CD4-positive, alpha-beta T cell treated with Interleukin-6 at 100 ng/mL for 8 hours (primary cell): ENCODE measurements at places on chromosomes 11 and 22.

GRCh38 chr11:60769273-60769672, 12.6 kb downstream of the MS4A15 start:
- DNase-seq, result no peak

DNA sequence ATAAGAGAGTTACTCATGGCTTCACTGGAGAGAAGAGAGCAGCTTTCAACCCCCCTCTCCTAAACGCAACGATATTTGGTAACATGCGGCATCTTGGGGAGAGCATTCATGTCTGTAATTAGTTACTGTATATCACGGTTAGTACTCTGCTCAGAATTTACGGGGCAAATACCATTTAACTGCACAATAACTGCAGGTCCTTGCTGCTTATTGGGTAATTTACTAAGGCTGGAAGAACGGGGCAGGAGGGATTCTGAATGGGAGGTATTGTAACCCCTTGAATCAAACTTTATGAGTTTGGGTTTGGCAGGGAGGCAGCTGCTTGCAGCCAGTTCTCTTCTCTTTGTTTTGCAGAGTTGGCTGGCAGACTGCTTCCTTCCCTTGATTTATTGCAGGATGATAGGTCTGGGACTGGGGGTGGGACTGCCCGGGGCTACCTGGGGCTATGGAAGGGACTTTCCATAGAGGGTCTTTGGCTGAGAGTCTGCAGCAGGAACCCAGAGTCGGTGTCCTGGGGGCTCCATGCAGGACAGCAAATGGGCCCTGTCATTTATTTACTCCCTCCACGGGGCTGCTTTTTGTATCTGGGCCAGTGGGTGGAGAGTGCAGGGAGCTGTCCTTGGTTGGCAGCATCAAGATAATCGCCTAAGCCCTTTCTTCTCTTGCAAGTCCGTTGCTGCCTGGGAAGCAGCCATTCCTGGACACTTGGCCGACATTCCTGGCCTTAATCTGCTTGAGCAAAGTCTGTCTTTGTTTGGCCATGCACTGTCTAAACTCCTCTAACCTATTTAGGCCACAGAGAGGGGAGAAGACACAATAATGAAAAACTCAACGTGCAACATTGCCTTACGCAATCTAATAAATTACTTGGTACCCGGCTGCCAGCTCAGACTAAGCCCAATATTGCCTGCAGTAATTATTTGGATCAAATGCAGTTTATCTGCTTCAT, 188.9 kb downstream of the ST3GAL4 start:
- DNase-seq, result no peak

DNA sequence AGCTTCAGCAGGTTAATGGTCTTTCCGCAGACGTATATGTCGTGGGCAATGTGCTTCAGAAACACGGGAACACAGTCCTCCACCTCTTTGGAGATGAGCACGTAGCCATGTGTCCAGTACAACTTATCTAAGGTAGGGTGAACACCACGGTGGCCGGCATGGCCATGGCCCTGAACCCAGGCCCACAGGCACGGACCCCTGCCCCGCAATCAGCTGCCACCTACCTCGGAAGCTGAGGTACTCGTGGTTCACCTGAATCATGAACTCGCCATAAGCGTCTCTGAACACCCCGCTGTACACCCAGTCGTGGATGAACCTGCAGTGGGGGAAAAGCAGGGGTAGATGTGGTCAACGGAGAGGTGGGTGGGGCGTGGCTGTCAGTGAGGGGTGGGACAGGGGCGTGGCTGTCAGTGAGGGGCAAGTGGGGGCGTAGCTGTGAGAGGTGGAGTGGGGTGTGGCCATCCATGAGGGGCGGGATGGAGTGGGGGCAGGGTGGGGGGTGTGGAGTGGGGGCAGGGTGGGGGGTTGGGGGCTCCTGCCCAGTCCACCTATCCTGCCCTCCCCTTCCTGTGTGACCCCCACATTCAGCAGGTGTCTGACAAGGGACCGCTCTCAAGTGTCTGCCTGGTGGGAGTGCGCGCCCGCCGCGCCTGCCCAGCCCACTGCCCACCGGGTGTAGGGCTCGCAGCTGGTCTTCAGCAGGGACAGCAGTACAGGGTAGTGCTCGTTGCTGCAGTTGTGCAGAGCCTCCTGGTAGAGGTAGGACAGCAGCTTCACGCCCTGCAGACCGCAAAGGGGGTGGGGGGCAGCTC, 18.6 kb downstream of the TUBGCP6 start:
- no peak for DNase-seq

GRCh38 chr11:83871054-83871453, 584.9 kb upstream of the CCDC90B start:
- DNase-seq, result no peak

- DNase-seq, result no peak
These were observed 13.6 kb upstream of the RAB3IL1 start for GRCh38 chr11:61930933-61931332.

GRCh38 chr11:131064373-131064991, 148.2 kb upstream of the SNX19 start:
- no peak for DNase-seq

GRCh38 chr11:67413266-67413849, 2.1 kb upstream of the CARNS1 start:
- DNase-seq, result no peak

DNA sequence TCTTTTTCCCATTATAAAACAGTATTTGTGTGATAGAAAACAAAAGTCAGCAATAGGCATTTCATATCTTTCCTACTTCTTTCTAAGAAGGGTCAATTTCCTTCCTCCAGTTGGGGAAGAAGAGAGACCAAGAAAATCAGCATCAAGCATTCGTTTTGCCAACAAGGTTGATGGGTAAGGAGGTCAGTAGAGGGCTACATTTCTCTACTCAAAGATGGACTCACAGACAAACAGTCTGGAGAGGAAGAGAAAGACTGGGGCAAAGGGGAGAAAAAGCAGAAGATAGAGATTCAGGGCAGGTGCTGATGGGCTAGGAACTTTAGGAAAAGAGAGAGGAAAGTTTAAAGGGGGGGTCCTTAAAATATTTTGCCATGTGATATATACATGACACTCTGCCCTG, 8.6 kb upstream of the MTNR1B start:
- no peak for DNase-seq

DNA sequence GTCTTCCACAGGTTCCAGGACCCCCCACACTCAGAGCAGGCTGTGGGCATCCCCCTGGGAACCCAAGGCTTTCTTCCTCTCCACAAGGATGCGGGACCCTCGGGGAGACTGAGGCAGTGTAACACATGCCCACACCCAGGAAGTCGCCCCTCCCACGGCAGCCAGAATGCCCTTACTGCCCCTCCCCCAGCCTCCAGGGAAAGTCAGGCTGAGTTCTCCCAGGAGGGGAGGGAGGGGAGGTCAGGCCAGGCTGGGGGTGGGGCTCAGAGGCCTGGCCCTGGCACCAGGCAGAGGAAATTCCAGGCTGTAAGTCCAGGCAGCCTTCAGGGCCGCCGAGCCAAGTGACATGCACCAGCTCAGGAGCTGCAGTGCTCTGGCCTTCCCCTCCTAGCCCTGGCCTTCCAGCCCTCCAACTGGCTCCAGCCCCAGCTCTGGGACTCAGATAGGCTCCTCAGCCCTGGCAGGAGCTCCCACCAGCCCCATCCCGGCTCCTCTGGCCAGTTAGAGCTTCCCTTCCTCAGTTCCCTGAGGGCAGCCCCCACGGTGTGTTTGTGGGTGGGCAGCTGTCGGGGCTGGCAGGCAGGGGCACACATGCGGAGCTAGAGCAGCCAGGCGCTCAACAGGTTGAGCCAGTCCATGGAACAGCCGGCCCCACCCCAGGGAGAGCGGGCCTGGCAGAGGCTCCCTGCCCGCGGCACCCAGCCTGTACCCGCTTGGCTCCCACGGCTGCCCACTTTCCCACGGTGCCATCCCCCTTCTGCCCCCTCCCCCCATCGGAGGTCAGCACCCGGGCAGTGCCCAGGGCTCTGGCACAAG, 3.6 kb downstream of the BCL9L start:
- no peak for DNase-seq

DNA sequence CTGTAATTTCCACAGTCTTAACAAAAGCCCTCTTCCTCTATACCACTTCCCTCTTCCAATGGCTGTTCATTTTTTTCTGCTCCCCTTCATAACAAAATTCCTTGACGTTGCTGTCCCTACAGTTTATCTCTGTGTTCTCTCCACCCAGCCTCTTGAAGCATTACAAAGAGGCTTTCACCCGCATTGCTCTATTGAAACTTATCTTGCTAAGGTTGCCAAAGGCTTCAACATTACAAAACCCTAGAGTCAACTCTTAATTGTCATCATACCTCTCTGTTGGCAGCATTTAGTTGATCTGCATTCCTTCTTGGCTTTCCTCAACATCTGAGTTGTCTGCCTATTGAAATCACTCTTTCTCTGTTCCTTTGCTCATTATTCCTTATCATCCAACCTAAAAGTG, 1055.7 kb downstream of the JRKL start:
- DNase-seq, result no peak

GRCh38 chr11:72069787-72070251, 10.5 kb downstream of the NUMA1 start:
- no peak for DNase-seq

GRCh38 chr11:120281143-120281795, 41.3 kb downstream of the POU2F3 start:
- DNase-seq, result no peak

DNA sequence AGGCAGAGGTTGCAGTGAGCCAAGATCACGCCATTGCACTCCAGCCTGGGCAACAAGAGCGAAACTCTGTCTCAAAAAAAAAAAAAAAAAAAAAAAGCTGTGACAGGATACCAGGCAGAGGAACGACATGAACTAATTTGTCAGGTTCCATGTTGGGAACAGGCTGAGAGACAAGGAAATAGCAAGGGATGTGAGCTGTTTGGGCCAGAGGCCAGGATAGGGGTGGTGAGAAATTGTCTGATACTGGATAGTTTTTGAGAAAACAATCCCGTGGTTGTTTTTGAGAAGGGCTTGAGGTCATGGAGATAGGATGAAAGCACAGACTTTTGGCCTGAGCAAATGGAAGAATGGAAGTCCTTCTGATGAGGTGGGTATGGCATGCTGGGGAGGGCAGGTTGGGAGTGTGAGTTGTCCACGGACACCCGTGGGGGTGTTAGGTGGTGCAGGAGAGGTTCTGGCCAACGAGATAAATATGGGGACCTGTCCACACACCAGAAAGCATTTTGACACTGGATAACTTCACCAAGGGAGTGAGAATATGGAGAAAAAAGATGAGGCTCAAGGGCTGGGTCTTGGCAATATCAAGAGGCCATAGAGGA, 13.7 kb downstream of the PIWIL3 start:
- DNase-seq, result no peak

- DNase-seq, result peak; percentile 51
These were observed 6.3 kb upstream of the SYNGR1 start for GRCh38 chr22:39343259-39344045.

- no peak for DNase-seq
These were observed 16.3 kb downstream of the CTNND1 start for GRCh38 chr11:57777969-57778317.

- no peak for DNase-seq
These were observed 16.4 kb upstream of the AMOTL1 start for GRCh38 chr11:94751786-94752185.

- DNase-seq, result no peak
These were observed 74.1 kb upstream of the WNT7B start for GRCh38 chr22:46050916-46051614.

- no peak for DNase-seq
These were observed 1.0 kb downstream of the VWCE start for GRCh38 chr11:61293867-61294716.

DNA sequence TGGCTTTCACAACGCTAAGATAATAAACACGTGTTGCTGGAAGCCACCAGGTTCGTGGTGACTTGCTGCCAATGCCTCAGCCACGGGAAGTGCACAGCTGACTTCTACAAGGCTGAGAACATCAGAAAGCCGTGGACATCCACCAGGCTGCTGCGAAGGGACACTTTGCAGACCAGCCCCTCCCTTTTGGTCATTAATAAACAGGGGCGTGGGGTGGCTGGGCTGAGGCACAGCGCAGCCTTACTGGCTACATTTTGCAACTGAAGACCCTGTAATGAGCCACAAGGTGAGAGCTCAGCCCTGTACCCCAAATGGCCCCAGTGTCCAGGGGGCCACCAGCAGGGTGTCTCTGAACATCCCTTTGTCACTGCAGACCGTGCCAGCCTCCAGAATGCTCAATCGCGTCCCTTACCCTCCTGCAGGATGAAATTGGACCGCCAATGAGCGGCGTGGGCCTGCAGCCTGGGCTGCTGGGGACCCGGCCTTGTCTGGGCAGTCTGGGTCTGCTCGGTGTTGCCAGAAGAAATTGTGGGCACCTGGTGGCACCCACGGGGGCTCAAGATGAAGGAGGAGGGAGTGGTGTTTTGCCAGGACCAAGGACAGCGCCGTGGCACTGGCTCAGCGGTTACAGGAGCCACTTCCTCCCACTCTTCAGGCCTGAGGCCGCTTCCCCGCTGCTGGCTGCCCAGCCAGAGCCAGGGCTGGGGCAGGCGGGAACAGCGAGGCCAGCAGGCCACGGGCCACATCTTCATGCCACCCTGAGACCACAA, 181.9 kb downstream of the CTTN start:
- DNase-seq, result no peak

GRCh38 chr22:50621356-50621880, 6.5 kb downstream of the ARSA start:
- peak; percentile 76 for DNase-seq

DNA sequence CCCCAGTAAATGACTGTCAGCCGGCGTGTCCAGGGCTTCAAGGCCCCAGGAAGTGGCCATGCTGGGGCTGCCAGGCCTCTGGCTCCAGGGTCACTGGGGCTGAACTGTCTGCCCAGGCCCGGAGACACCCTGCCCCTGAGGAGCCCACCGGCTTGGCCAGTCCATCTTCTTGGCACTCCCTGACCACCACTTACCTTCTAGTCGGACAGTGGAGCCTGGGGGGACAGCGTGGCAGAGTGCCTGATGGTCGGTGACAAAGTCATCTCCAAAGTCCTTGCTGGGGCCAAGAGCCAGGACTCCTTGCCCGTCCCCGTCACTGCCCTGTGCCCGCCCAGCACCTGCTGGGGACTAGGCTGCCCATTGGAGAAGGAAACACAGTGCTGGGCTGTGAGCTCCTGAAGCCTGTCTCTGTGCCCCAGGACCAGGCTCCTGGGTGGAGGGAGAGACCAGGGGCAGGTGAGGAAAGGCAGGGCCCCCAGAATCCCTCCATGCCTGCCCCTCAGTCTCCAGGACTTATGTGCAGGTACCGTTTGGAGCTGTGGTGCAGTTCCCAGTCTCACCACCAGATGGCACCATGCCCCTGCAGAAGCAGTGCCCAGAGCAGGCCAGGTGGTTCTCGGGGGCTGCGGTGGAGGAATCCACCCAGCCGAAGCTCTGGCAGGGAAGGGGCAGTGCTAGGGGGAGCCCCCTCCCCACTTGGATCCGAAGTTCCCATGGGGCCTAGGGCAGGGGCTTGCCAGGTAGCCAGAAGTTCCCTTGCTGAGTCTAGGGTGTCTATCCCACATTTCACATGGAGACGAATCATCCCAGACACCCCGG, 6.0 kb upstream of the CCDC188 start:
- DNase-seq, result peak; percentile 82
